Lung (tissue), 17 donors: ENCODE measurements at places on chromosomes 13 and 19. TPM values are rescaled to one million over a fixed set of nuclear protein-coding genes. Genes with fewer than 3 reads are reported as not detected.

- DNase-seq = peak; percentile 76
Measured at GRCh38 chr13:74288361-74288911, 154.2 kb upstream of the KLF12 start.

GRCh38 chr19:33390101-33390907 is 16.8 kb downstream of the CEBPG start:
- peak; percentile 87 for DNase-seq

DNA sequence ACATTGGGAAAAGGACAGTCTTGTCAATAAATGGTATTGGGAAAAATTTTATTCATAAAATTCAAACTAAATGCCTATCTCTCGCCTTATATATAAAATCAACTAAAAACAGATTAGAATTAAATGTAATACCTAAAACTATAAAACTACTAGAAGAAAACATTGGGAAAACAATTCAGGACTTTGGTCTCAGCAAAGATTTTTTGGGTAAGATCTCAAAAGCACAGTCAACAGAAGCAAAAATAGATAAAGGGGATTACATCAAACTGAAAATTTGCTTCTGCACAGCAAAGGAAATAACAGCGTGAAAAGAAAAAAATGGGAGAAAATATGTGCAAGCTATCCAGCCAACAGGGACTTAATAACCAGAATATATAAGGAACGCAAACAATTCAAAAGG is 24.3 kb upstream of the ZC3H13 start:
- DNase-seq = no peak

- no peak for DNase-seq
Measured at GRCh38 chr13:25394402-25395060, 22.8 kb downstream of the ATP8A2 start.

Gene ZNF790
- 2.0 TPM for polyA plus RNA-seq

Gene NANOS3
- 0.81 TPM for polyA plus RNA-seq

Gene C19orf67
- polyA plus RNA-seq = not detected

Gene WASF3
- polyA plus RNA-seq = 4.9 TPM

Gene NFILZ
- polyA plus RNA-seq = not detected
